Naive B cell (primary cell): ENCODE measurements at places on chromosomes 2 and 18.
A peak's percentile ranks its signal among the peaks of the same experiment; 100 is the strongest.

DNA sequence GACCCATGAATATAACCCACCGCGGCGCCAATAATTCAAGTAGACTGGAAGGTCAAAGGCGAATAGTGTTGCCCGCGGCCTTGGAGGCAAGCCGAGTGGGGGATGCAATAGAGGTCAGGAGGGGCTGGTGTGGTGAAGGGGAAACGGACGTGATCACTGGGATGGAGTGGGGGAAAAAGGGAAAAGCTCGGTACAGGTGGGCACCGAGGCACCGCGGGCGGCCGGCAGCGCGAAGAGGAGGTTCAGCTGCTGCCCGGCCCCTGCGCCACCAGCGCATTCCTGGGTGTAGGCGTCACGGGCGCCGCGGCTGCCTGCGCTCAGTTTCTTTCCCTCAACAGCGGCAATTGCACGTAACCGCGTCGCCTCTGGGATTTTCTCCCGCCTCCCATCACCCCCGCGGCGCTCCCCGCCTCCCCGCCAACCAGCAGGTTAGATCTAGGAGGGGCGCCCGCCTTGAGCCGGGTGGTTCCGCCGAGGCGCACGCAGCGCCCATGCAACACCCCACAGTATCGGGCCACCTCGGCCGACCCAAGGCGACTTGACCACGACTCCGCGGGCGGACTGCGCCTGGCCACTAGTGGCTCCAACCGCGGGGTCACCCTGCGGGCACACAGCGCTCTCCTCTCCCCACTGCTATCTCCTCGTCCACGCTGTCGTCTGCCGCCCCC, 1.5 kb downstream of the RND3 start:
- DNase-seq, result no peak

DNA sequence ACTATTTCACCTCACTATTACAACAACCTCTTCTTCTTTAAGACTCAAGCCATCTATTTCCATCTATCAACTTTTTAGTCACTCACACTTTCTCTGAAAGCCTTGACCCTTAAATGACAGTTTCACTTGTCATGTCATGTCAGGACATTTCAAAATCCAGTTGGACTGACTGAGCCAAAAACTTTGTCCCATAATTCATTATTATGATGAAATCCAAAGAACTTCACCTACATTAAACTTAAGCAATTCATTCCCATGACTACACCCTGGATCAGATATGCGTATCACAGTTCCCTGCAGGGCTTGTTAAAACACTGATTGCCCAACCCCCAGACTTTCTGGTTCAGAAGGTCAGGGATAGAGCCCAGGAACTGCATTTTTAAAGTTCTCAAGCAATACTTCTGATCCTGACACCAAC, 26.5 kb downstream of the LDAH start:
- no peak for DNase-seq

GRCh38 chr2:28137221-28137620, 246.7 kb downstream of the BABAM2 start:
- DNase-seq, result no peak

GRCh38 chr18:48676756-48677368, 138.0 kb downstream of the CTIF start:
- DNase-seq, result peak; percentile 46

DNA sequence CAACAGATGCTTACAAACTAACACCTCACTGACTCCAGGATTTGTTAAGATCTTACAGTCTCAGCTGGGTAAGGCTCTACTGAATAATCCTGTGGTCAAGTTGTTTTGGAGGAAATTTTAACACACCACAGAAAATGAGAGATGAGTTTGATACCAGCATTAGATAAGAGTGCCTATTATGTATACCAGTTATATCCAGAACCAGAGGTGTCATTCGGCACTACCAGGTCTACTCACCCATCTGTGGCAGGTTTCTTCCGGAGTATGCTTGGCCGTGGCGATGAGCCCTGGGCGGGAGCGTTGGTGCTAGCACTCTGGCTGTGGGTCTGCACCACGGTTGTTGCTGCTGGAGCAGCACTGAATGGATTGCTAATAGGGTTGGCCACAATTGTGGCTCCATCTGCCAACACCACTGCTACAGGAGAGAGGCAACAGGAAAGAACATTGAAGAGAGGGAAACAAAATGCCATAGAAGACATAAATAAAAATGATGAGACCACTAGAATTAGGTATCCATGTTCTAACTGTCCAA, 41.2 kb downstream of the SAP130 start:
- no peak for DNase-seq

GRCh38 chr18:2997846-2998564, 14.9 kb downstream of the LPIN2 start:
- no peak for DNase-seq

GRCh38 chr2:129009555-129010146, 691.0 kb upstream of the HS6ST1 start:
- no peak for DNase-seq

DNA sequence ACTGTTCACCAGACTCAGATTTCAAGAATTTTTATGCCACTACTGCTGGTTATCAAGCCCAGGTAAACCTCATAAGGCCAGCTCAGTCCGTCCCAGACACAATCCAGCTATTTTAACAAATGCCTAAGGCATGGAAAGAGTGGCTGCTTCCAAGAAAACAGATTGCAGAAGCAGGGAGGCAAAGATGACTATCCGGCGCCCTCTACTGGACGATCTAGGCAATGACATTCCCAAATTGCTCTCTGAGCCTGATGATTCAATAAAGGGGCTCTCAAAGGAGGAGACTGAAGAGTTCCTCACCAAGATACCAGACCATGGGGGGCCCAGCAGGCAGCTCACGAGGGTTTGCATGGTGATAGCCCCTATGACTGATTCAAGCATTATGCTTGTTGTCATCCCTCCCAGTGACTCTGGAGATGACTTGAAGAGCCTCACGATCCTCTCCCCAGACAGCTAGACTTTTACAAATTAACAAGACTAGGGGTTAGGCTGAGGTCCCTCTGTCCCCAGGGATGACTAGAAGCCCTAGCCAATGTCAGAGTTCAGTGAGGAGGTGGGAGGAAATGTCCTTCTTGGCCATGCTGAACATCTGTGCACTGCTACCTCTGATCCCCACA, 25.0 kb downstream of the SERPINB8 start:
- peak; percentile 31 for DNase-seq

- DNase-seq, result no peak
These were observed 978.5 kb upstream of the LRRTM1 start for GRCh38 chr2:81283081-81283480.

- DNase-seq, result peak; percentile 4
These were observed 185.3 kb upstream of the ATP5MC3 start for GRCh38 chr2:175366815-175367214.

DNA sequence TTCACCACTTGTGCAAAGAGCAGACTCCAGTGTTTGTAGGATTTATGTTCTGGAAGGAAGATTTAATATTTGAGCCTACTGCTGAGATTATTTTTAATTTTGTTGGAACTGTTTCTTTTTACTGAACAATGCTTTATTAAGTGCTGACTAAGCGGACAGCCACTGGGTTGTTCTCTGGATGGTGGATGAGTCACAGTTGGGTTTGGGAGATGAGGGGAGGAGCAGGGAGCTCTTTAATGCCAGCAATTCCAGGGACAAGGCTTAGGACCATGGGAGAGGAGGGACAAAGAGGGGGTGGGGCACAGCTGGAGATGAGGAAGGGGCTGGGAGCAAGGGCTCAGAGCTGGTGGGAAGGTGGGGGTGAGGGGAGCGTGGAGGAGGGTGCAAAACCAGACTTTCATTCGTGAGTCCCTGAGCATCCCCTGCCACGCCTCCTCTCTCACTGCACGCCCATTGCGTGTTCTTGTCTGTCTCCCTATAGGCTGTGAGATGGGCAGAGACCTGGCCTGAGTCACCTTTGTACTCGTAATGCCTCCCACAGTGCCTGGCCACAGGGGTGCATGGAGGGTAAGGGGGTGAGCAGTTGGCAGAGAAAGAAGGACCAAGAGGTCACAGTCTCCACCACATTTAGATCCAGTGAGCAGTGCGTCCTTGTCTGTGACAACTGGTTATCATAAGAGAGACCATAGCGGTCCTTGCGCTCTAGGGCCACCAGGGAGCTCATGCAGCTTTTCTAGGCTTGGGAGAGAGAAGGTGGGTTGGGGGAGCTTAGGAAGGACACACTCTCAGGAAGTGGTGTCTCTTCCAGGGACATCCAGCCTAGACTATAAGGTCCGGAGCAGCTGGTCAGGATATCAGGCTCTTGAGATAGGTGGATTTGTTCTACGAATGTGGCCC, 18.4 kb downstream of the SLC4A3 start:
- DNase-seq, result no peak

GRCh38 chr2:166239548-166239947, 111.7 kb upstream of the SCN1A start:
- no peak for DNase-seq

GRCh38 chr18:24809173-24809950, 348.9 kb downstream of the HRH4 start:
- no peak for DNase-seq

DNA sequence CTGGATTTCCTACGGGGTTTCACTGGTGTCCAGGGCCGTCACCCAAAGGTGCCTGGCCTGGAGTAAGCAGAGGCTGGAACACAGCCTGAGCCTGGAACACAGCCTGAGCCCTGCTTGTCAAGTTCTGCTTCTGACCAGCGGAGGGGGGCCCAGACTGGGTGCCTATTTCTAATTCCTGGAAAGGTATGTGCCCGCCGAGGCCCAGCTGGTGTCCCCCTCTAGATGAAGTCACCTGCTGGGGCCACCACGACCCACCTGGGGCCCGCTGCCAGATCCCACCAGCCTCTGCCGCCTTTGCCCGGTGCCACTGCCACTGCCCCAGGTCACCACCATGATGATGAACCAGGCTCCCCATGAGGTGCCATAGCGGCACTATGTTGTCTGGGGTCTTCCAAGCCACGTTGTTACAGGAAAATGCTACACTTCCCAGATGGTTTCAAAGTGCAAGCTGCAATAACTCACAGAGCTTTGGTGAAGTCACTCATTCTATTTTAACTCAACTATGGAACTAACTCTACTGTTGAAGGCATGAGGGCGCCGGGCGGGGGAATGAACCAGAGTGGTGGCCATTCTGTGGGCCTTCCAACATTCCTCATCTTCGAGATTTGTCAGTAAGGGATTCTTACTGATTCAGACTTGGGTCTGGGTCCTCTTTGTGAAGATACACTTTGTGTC, 40.9 kb upstream of the LAPTM4A start:
- no peak for DNase-seq

DNA sequence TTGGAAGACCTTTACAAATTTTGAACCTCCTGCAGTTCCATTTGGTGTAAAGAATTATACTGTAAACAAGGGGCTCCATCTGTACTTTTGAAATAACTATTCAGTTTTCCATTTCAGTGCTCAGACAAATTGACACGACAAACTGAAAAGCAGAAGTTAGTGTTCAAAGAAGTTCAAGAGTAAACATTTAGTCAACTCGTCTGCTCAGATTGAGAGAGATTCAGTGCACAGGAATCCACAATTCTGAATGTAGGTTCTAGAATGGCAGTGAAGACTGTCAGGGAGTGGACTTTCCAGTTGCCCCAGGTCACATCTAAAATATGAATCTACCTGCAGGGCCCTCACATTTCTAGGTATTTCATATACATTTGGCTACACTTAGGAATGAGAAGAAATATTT, 322.3 kb upstream of the TCF4 start:
- no peak for DNase-seq

DNA sequence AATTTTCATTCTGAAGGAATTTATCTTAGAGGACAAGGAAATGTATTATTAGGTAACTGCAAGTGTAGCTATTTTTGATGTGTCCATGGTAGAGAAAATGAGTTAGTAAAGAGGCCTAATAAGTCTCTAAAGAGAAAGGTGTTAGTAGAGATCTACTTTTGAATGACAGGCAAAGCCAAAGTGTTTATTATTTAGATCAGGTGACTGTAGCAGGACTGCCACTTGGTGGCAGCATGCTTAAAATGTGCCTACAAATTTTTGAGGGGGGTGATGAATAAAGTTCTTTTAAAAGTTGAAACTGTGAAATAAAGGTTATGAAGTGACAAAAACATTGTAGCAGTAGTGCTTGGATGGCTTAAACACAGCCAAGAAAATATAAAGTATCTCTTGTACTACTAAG, 421.5 kb upstream of the MEIS1 start:
- no peak for DNase-seq

DNA sequence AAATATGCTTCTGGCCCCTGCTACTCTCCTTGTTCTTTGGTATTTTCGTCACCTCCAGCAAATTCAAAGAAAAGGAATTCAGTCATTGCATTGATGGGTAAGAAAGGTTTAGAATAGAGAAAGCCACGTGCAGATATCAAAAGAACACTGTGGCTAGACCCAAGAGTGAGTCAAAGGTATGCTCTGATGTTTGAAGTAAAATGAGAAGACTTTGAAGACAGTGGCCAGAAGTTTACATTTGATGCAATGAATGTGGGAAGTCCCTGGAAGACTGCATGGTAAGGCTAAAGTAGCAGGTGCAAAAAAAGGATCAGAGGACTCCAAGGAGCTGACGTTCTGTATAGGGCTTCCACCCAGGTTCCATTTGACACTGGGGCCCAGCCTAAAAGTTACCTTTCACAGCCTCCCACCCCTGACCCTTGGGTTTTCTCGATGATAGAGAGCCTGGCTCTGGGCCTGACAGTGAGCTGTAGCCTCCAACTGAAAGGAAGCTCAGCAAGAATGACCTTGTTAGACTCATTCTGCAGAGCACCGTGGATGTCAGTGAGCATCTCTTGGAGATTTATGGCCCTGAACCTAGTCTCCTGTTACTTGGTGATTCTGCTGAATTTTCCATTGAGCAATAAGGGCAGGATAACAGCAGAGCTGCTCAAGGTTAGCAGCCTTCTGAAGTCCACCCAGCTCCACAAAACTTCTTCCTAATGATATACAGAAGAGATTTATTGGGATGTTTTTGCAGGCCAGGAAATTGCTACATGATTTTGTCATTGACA, 223.7 kb upstream of the RBBP8 start:
- DNase-seq, result no peak

DNA sequence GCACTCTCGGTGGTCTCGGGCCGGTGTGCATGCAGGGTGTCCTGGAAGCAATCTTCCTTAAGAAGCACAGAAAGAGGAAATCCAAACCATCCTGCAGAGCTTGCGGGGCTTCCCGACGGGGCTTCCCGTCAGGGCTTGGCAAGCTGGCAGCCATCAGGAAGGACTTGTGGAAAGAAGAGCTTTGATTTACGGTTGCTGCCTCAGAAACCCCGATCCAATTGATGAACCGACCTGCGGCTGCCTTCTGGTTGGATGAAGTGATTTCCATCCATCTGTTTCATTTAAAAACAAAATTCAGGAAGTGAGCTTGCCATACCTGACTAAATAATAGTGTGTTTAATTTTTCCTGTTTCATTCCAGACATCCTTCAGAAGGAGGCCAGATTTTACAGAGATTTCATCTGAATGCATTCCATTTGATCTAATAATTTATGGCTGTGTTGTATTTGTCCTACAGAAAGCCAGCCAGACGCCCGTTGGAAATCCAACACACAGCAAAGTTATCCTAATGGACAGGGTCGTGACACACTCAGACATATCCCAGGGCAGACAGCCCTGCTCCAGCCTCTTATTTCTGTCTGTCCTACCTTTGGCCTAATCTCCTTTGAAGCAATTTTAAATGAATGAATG, 141.3 kb downstream of the SEPTIN10 start:
- DNase-seq, result no peak

DNA sequence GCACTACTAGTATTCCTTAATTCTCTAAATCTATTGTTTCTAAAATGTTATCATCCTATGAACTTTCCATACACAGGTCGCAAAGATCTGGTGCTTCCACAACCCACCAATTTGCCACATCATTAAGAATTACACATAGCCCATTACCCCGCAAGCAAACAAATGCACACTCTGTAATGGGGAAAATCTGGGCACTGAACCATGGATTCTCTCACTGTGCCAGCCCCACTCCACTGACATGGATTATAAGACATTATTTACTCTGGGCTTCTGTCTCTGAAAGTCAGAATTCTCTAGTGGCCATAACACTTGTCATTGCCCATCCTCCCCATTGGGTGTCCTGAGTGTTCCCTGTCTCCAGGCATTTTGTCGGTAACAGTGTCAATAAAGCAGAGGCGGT, 537.1 kb downstream of the EPHA4 start:
- no peak for DNase-seq
